ENCODE measurements at places on chromosomes 2 and 18.

GRCh38 chr2:201656102-201656501, 12.8 kb upstream of the TMEM237 start:
- DNase-seq, result no peak

DNA sequence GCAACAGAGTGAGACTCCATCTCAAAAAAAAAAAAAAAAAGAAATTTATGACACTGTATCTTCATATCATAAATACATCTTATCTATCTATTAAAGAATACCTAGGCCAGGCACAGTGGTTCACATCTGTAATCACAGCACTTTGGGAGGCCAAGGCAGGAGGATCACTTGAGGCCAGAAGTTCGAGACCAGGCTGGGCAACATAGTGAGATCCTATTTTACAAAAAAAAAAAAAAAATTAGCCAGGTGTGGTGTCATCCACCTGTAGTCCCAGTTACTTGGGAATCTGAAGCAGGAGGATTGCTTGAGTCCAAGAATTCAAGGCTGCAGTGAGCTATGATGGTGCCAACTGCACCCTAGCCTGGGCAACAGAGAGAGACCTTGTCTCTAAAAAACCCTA, 95.0 kb downstream of the HNRNPLL start:
- DNase-seq, result no peak

DNA sequence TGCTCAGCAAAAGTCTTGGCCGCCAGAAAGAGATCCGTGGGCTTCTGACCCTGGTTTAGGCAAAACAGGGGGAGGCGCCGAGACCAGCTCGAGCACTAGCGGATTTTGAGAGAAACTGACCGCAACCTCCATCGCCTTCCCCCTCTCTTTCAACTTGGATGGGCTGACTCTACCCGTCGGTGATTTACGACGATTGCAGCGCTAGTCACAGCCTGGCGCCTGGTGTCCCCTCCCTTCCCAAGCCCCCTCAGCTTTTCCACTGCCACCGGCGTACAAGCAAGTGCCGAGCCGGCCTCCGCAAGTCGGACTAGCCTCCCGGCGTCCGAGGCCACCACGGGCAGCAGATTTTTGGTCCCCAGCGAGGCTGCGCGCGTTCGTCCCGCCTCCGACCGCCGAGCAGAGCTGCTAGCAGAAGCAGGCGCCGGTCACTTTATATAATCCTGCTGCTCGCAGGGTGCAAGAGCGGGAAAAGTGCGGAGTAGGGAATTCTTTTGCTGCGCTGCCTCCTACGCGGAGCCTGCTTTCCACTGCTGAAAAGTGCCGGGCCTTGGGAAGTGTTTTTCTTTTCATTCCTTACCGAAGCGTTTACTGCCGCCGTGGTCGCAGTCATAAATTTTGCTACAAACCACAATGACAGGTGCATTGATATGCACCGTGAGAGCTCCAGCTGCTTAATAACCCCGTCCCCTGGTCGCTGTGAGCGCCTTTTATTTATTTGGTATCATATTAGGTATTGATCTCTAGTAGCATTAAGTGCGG, 7.7 kb downstream of the HOXD3 start:
- no peak for DNase-seq

GRCh38 chr2:36478332-36478738, 119.6 kb downstream of the FEZ2 start:
- DNase-seq, result no peak

GRCh38 chr2:12732651-12733050, 15.9 kb downstream of the TRIB2 start:
- no peak for DNase-seq

DNA sequence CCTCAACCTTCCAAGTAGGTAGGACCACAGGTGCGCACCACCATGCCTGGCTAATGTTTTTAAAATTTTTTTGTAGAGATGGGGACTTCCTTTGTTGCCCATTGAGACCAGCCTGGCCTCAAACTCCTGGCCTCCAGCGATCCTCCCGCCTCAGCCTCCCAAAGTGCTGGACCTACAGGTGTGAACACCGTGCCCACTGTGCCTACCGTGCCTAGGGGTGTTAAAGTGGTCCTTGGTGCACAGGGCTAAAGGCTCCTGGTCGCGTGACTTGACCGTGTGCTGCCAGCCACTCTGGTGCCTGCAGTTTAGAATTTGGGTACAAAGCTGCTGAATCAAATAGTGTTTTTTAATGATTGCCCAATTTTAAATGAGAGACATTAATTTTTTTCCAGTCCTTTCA, 51.0 kb upstream of the KCNG2 start:
- no peak for DNase-seq

- DNase-seq, result no peak
Measured at GRCh38 chr2:4381049-4381448, 677.7 kb downstream of the DCDC2C start.

- no peak for DNase-seq
Measured at GRCh38 chr2:239312741-239313667, 87.8 kb downstream of the HDAC4 start.

DNA sequence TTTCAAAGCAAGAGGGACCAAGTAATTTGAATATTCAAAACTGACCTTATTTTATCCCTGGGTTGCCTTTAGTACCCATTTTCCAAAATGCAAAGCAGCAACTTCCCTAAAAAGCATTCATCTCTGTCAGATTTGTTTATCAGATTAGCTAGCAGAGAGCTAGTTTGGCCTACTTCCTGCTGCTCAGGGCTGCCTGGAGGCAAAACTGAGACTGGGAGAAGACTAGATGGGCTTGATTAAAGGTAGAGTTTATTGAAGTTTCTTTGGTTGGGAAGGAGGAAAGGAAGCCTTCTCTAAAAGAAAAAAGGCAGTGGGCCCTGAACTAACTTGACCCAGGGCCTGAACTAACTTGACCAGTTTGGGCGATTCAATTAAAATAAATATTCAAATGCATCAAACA, 426.1 kb upstream of the FAM98A start:
- no peak for DNase-seq

GRCh38 chr2:227890495-227891079, 19.2 kb downstream of the DAW1 start:
- DNase-seq, result no peak

DNA sequence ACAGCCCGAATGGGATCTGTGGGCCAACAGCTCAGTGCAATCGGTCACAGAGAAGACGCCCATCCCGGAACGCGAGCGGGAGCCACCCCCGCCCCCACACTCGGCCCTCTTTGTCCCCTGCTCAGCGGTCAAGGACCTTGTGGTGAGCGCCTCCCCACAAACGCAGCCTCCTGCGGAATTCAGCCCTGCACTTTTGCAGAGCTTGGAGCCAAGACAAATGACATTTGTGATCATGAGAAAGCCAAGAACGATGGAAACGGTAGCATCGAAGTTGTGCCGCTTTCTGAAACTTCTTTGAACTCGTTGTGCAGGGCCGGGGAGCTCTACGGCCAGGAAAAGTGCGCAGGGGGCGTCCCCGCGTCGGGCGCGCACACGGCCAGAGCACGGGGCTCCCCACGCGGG, 6.7 kb upstream of the SALL3 start:
- DNase-seq, result no peak

DNA sequence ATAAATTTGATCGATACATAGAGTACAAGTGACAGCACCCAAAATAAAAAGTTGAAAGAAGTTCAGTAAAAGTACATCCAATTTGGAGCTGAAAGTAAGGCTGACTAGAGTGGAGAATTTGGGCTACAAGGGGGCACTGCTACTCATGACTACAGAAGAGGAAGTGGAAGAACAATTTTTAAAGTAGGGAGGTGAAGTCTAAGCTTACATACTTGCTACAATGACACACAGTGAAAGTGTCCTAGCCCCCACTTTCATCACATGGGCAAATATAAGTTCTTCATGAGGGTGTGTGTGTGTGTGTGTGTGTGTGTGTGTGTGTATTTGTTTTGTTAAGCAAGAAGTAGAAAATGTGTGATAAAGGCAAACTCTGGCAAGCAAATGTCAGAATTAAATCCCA, 45.7 kb downstream of the MAP3K2 start:
- no peak for DNase-seq

DNA sequence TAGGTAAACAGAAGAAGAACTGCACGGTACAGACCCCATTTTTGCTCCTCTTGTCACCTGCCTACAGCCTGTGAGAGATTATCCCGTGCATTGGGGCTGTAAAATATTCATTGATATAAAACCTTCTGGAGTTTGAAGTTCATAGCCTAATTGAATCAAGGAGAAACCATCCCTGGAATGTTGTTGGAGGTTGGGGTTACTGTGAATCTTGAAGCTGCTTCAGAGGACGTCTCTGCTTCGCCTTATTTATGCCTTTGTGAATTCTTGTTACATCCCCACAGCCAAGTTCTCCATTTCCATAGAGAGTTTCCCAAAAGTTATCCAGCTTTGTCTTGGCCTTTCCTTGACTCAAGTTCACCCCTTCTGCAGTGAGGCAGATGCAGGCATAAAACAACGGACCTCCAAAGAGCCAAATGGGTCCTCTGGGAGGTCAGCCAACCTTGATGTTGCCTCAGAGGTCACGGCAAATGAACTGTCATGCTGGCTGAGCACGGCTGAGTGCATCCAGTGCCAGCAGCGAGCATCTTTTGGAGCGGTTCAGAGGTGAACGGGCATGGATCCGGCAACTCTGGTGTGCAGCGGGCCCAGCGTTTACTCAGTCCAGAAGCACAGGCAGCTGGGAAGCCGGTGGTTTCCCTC, 317.6 kb downstream of the PRKCE start:
- DNase-seq, result no peak

DNA sequence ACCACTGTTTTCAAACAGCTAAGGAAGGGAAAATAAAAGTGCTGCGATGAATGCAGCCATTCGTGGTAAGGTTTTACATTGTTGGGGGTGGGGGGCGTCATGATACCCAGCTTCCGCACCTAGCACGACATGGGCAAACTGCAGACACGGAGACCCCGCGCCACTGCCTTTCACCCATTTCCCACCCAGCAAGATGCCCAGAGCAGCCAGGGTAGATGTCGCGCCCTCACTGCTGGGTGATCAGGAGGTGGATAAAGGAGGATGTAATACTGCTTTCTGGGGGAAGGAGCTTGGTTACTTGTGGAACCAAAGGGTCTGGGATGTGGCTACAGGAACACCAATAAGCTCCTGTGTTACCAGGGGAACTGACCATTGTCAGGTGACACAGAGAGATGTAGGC, 138.4 kb downstream of the ZNF516 start:
- DNase-seq, result no peak

DNA sequence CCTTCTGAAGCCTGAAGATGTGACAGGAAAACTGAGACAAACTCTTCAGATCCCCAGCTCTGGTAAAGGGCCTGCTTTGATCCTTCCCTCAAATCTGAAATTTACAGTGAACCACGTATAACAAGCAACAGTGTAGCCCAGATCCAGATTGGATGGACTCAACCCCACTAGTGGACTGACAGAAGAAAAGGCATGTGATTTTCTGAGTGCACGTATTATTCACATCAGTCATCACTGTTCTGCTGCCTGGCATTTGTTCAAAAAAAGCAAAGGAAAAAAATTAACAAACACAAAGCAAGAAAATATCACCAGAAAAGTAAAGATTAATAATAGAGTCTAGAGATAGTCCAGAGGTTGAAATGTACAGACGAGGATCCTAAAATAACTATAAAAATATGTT, 87.6 kb downstream of the CYRIA start:
- DNase-seq, result no peak

GRCh38 chr18:13835202-13835601, 11.3 kb downstream of the MC5R start:
- no peak for DNase-seq

GRCh38 chr18:7840411-7840810, 273.3 kb downstream of the PTPRM start:
- DNase-seq, result no peak

DNA sequence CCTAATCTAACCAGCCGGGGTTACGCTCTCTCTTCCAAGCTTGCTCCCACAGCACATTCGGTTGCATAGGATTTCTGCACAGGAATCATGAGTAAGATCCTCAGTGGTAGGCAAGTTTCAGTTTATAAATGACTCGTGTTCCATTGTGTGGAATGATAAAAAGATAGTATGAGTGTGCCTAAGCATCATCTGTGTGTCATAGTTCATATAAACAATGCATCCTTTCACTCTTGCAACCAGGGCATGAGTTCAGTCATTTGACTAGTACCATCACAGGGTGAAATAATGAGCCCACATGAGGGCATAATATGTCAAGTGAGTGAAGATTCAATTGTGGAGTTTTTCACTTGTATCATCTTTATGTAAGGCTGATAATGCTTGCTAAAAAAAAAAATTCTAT, 417.1 kb upstream of the CDH2 start:
- no peak for DNase-seq

GRCh38 chr2:84735389-84735788, 145.5 kb downstream of the TRABD2A start:
- no peak for DNase-seq
